Immature natural killer cell (primary cell): ENCODE measurements at places on chromosomes 1 and 21. TPM values are rescaled to one million over a fixed set of nuclear protein-coding genes. Genes with fewer than 3 reads are reported as not detected.

Gene ACTA1
- polyA plus RNA-seq = not detected

Gene FMOD
- polyA plus RNA-seq = not detected

Gene LRRC3
- polyA plus RNA-seq = not detected

Gene DYNLT5
- not detected for polyA plus RNA-seq

DNA sequence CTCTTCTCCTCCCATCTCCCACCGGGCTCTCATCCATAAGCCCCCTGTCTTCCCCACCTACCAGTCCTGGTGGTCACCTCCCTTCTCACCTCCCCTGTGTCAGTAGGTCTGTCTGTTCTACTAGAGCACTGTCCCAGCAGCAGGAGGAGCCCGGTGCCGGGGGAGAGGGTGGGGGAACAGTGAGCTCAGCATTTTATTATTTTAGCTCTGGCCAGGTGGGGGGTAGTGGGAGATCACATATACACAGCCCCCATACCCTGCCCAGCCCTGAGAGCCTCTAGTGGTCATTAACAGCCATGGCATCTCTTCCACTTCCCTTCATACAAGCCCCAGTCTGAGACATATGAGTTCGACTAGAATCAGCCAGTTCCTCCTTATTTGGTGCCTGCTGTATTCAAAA is at the start of gene TMOD4:
TMOD4 (minus strand) TSS at position 119 of the 400 bp plus-strand sequence. CDS start 1,106 bp downstream, outside the sequence.
- DNase-seq = no peak
- H3K27me3 ChIP-seq = no peaks in the 10 kb centered on the region
- peak within 1 kb of the TSS; percentile 51 for H3K27ac ChIP-seq
- no peak within 1 kb of the TSS for H3K4me3 ChIP-seq
- H3K4me1 ChIP-seq = peaks cover 7% of the 10 kb centered on the region
- peaks cover 50% of the 10 kb centered on the region for H3K36me3 ChIP-seq

- no peak for DNase-seq
- no peak overlapping the region for H3K4me3 ChIP-seq
- H3K27ac ChIP-seq = no peak overlapping the region
- peaks cover 5% of the 10 kb centered on the region for H3K27me3 ChIP-seq
- no peaks in the 10 kb centered on the region for H3K4me1 ChIP-seq
- H3K36me3 ChIP-seq = no peaks in the 10 kb centered on the region
Measured at GRCh38 chr1:157882580-157882979, 41.0 kb upstream of the CD5L start.

DNA sequence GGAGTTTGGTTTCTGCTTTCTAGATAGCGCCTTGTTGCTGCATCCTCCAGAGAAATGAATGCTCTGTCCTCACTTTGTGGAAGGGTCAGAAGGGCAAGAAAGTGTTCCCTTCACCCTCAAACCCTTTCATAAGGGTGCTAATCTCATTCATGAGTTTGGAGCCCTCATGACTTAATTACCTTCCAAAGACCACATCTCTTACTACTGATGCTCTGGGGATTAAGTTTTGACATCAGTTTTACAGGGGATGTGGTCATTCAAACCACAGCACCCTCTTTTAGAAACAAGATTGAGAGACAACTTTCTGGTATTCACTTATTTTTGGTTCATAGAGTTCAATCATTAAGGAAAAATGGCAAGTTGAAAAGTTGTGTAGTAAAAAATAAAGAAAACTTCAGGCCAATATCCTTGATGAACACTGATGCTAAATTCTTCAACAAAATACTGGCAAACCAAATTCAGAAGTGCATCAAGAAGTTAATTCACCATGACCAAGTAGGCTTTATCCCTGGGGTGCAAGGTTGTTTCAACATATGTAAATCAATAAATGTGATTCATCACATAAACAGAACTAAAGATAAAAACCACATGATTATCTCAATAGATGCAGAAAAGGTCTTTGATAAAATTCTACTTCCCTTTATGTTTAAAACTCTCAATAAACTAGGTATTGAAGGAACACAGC is 442.1 kb downstream of the PTBP2 start:
- no peak for DNase-seq
- peaks cover 13% of the 10 kb centered on the region for H3K4me1 ChIP-seq
- no peak overlapping the region for H3K27ac ChIP-seq
- peaks cover 2% of the 10 kb centered on the region for H3K27me3 ChIP-seq

DNA sequence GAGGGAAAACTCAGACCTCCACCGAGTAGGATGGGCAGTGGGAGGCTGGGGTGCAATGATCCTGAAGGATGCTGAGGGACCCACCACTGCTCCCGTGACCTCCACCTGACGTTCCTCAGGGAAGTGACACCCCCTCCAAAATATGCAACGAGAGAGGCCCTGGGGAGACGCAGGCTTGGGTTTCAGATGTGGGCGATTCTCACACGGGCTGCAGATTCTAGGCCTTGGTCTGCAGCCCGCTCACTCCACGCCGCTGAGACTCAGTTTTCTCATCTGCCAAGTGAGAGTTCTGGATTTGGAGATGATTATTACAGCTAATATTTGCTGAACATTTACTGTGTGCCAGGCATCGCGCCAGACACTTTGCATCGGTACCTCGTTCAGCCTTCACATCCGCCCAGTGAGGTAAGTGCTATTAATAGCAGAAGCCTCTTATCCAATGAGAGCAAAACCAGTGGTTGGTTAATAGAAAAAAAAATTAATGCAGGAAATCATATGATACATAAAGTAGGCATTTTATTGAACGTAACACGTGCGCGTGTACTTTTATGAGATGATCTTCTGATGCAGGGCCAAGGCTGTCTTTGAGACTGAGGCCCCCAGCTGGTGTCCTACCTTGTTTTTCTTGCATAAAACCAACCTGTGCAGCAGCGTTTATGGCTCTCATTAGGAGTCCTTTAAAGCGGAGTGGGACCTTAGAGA is 102.0 kb upstream of the RUNX3 start:
- H3K4me3 ChIP-seq = peak overlapping the region; percentile 60
- no peaks in the 10 kb centered on the region for H3K4me1 ChIP-seq
- no peaks in the 10 kb centered on the region for H3K36me3 ChIP-seq

GRCh38 chr1:231357831-231358354 is 19.8 kb downstream of the SPRTN start:
- no peak overlapping the region for H3K4me3 ChIP-seq
- peak overlapping the region; percentile 31 for H3K27ac ChIP-seq

DNA sequence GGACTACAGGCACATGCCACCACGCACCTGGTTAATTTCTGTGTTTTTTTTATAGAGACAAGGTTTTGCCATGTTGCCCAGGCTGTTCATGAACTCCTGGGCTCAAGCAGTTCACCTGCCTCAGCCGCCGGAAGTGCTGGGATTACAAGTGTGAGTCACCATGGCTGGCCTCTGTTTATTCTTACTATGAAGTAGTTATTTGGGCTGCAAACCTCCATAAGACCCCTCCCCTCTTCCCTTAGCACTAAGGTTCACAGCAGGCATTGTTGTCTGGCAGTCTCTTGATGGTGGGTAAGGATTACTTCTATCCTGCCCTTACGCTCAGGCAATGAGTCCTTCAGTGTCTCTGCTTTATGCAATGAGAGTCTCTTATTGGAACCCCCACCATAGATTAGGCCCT is 51.8 kb downstream of the ANGPTL1 start:
- H3K4me3 ChIP-seq = no peak overlapping the region
- H3K4me1 ChIP-seq = no peaks in the 10 kb centered on the region
- no peak for DNase-seq
- no peaks in the 10 kb centered on the region for H3K27me3 ChIP-seq

DNA sequence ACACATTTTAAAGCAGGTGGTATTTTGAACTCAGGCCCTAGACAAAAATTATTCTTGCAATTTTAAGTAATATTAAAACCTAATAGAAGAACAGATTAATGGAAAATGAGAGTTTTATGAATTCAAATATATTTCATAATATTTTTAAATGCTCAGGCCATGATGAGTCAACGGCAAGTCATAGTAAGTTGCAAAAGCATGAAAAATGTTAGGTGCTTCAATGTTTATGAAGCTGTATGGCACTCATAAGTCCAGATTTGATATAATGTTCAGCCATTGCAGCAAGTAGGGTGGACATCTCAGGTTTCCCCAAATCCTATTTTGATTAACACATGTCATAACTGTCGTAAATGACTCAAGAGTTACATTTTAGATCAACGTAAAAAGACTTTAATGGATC is 112.6 kb downstream of the GRIK1 start:
- H3K4me1 ChIP-seq = no peaks in the 10 kb centered on the region
- no peak for DNase-seq
- no peak overlapping the region for H3K4me3 ChIP-seq
- H3K36me3 ChIP-seq = no peaks in the 10 kb centered on the region
